ENCODE measurements at places on chromosomes 3 and 15. TPM values are rescaled to one million over a fixed set of nuclear protein-coding genes. Genes with fewer than 3 reads are reported as not detected.

- DNase-seq, result no peak
Observed at GRCh38 chr3:71580636-71581456, 2.7 kb downstream of the FOXP1 start.

WNT5A gene
- 10.9 TPM for total RNA-seq

- peak; percentile 42 for DNase-seq
Observed at GRCh38 chr3:10192953-10193691, 28.4 kb downstream of the IRAK2 start.

WDR76 gene
- total RNA-seq, result 4.0 TPM

MTFMT gene
- total RNA-seq, result 15.9 TPM

DNA sequence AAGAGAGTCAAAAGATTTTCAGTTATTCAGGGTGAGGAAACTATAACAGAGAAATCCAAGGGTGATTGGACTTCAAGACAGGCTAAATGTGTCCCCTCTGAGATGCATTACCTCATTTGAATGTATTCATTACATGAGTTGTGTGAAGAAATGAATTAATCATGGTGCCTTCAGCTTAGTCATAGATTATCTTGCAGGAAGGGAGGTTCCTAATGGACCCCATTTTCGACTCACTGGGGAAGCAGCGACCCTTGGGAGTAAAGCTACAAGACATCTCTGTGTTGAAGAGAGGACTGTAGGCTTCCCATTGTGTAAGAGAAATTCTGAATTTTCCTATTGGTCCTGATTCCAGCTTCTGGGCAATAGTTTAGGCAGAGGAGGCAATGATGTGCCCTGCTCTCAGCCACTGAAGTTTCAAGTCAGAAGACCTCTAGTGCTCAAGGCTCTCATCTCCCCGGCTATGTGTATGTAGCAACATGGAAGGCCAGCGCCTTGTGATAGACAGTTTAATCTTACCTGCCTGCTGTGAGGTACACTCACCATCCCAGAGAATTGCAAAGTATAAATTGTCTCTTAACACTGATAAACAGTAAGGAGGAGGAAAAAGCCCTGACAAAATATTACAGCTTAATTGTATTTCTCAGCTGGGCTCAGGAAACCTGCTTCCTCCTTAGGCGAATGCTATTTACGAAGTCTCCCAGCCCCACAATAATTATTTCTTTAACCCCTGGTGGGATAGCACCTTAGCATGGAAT, 133.8 kb downstream of the PDCD6IP start:
- no peak for DNase-seq

DNA sequence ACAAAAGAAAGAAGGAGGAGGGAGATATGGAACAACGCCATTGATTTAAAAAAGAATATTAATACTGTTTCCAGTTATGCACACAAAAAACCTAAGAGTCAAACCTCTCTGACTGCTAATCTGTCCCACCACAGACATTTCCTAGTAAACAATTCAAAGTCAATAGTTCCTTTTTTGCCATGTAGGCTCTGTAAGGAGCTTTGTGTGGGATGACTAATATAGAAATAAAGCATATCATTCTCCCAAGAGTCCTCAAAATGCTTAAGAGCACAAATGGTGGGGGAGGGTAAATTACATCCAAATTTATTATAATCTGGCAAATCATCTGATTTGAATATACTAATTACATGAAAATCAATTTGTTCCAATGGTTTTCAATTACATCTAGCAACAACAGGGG, 155.9 kb upstream of the CNTN4 start:
- no peak for DNase-seq

GRCh38 chr3:117790235-117790987, 1080.8 kb downstream of the TUSC7 start:
- DNase-seq, result peak; percentile 7

DNA sequence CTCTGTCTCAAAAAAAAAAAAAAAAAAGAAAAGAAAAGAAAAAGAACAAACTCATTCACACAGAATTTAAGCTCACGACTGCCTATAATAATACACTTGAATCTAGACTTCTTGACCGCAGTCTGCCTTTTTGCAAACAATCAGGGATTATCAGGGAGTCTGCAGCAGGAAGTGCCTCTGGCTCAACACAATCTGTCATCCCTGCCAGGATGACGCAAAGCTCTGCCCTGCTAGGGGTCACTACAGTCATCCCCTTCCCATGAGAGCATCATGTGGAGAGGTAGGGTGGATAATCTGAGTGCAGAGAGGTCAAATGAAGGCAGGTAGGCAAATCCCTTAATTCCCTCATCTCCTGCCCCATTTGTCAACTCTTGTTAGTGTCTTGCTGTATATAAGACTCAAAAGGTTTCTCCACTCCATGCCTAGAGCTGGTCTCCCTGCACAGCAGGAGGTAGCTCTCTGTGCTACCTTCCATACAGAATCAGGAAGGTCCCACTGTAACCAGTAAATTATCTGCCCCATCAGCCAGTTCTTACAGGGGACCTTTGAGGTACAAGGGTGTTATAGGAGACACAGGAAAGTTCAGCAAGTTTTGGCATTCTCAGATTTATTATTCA, 4.2 kb downstream of the UBAP1L start:
- peak; percentile 47 for DNase-seq

DNA sequence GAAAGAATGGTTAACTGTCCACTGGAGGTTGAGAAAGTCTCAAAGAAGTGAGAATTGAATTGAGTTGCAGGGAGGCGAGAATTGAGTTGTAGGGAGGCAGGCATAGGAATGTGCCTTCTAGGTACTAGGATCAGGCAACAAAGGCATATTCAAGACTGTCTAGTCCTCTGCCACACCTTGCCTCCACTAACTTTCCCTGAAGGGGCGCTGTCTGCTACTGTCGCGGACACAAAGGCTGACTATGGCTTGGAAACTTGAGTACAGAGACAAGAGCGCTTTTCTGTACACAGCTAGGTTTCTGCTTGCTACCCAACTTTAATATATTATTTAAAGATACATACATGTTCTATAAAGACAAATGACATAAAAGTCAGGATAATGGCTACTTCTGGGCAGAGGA, 10.4 kb upstream of the FBXL22 start:
- DNase-seq, result no peak

THAP10 gene
- 4.5 TPM for total RNA-seq

CPEB1 gene
- 6.4 TPM for total RNA-seq

GRCh38 chr3:140572334-140572733, 105.5 kb upstream of the TRIM42 start:
- DNase-seq, result no peak

ARNT2 gene
- 0.58 TPM for total RNA-seq

MASP1 gene
- total RNA-seq, result not detected

GRCh38 chr3:149813367-149814281, 609 bp downstream of the RNF13 start:
- DNase-seq, result peak; percentile 75

- no peak for DNase-seq
Observed at GRCh38 chr15:98996624-98997023, 11.0 kb downstream of the PGPEP1L start.

GJD2 gene
- total RNA-seq, result not detected

- DNase-seq, result no peak
Observed at GRCh38 chr3:177753451-177754155, 556.3 kb upstream of the TBL1XR1 start.

DNA sequence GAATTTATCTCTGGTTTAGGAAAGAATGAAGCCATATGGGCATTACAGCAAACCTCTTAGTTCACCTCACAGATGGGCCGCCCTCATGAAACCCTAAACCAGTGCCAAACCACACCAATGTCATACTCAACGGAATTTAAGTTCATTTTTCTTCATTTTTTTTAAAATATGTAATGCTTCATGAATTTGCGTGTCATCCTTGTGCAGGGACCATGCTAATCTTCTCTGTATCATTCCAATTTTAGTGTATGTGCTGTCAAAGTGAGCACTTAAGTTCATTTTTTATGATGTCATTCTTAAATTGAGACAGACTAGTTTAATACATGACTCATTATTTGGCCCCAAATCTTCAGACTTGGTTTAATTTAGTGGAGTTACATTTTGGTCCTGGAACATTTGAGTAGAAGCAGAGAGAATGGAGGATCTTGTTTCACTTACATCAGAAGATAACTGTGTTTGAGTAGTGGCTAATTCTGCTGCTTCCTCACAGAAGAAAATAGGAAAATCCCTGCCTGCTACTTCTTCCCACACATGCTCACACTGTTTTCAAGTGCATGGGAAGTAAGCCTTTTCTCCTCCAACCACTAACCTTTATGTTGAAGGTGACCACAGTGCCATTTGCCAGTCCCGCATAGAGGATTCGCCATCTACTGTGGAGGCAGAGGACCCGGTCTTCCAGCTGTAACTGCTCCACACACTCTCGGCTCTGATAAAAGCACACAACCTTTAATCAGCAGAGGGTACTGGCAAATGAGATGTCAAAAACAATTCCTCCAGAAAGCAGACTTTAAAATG, 63.3 kb downstream of the ZNF106 start:
- no peak for DNase-seq

- DNase-seq, result no peak
Observed at GRCh38 chr15:38547255-38547997, 17.2 kb downstream of the RASGRP1 start.

GRCh38 chr15:35013370-35013769, 25.3 kb upstream of the ZNF770 start:
- no peak for DNase-seq

GRCh38 chr3:187610981-187611511, 59.1 kb downstream of the SST start:
- no peak for DNase-seq

ZNF619 gene
- 4.5 TPM for total RNA-seq

DNA sequence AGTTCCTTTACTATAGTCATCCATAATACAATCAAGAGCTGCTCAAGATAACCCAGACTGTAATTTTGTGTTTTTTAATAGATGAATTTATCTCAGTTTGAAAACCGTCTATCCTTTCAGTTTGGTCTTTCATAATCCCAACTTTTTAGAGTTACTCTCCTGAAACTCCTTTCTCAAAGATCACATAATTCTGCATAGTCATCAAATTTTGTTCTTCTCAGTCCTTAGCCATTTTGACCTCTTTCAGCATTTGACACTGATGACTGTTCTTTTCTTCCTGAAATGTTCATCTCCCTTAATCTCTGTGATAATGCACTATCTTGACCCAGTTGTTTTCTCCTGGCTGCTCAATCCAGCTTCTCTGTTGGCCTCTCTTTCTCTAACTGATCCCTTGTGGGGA, 47.5 kb upstream of the RAD51 start:
- no peak for DNase-seq

DNA sequence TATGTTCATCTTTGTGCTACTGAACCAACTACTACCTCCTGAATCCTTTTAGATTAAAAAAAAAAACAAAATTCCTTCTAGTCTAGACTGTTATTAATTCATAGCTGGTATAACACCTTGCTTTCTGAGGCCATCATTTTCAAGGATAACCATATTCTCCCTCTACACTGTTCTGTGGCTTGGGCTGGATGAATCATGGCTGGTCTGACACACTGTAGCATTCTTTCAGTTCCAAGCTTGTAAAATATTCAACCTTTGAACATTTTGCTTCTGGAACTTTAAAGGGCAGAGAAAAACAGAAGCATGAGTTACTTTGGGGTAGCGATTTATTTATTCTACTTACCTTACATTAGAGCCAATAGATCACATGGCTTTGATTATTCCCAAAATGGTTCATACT, 7.6 kb downstream of the HSPBAP1 start:
- no peak for DNase-seq

DNA sequence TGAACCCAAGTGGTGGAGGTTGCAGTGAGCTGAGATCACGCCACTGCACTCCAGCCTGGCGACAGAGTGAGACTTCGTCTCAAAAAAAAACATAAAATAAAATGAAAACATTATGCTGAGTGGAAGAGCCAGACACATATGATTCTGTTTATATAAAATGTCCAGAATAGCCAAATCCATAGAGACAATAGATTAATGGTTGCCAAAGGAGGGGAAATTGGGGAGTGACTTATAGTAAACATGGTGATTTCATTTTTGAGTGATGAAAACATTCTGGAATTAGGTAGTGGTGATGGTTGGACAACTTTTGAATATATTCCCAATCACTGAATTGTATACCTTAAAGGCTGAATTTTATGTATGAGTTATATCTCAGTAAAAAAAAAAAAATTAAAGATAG, 172.0 kb upstream of the BFSP2 start:
- no peak for DNase-seq

DNA sequence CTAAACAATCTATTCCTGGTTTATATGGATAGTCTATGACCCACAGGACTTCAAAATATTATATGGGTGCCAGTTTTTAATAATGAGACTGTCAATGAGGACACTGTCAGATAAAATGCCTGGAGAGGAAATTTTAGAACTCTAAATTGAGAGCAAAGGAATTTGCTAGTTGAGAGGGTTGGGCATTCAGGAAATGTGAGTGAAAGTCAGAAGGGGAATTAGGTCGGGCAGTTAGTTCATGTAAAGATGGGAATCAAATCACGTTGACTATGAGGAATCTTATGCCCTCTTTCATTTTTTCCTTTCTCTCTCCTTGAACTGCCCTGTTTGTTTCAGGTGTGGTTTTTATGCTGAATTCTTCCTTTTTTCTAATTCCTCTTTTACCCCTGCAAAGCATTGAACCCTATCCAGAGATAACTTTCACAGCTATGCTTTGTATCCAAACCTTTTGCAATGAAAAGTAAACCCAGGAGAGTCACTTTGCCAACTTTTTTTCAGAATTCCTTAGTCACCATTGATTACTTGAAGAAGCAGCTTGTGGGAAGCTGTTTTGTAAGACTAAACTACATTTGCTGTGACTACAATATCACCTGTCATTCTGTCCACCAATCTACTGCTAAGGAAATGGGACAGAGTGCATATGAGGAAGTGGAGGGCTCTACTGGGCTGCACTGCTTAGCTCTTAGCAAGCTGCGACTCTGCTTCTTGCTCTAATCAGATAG, 27.8 kb downstream of the CHP1 start:
- peak; percentile 43 for DNase-seq

- DNase-seq, result no peak
Observed at GRCh38 chr15:35929740-35930444, 383.9 kb upstream of the DPH6 start.

GRCh38 chr3:183584246-183584913, 28.9 kb upstream of the KLHL6 start:
- DNase-seq, result no peak

GRCh38 chr3:59908280-59908679, 858.5 kb upstream of the CFAP20DC start:
- DNase-seq, result no peak

DTWD1 gene
- total RNA-seq, result 4.2 TPM

GRCh38 chr3:48558493-48559134, 2.0 kb upstream of the PFKFB4 start:
- no peak for DNase-seq

GRCh38 chr3:134232151-134232550, 18.5 kb downstream of the RYK start:
- no peak for DNase-seq

GRCh38 chr3:149879872-149880271, 66.9 kb downstream of the RNF13 start:
- DNase-seq, result peak; percentile 34

DNA sequence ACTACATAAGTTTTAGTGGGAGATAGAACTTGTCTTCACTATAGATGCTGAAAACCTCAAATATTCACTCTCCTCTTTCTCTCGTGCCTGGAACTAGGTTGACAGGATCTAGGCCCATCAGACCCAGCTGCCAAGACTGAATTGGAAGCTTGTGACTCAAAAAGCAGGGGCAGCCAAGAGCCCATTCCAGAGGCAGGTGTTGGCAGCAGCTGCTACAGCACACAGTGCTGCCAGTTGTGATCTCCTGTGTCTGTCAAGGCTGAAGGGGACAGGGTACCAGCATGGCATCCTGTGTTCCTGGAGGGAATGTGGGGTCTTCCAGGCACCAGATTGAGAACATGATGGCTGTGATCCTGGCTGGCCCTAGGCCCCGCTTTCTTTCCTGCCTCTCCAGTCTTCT, 92.5 kb upstream of the MB21D2 start:
- no peak for DNase-seq

GRCh38 chr15:53203454-53203853, 413.3 kb upstream of the ONECUT1 start:
- peak; percentile 27 for DNase-seq

GALNT15 gene
- 59.4 TPM for total RNA-seq

All from stomach (tissue), 19 donors.